Right atrium auricular region (tissue), 2 donors: ENCODE measurements at places on chromosomes 16 and 17. TPM values are rescaled to one million over a fixed set of nuclear protein-coding genes. Genes with fewer than 3 reads are reported as not detected.

Gene B4GALNT2
- not detected for total RNA-seq

Gene KRTAP4-1
- total RNA-seq: not detected

Gene PDPR
- 26.4 TPM for total RNA-seq

DNA sequence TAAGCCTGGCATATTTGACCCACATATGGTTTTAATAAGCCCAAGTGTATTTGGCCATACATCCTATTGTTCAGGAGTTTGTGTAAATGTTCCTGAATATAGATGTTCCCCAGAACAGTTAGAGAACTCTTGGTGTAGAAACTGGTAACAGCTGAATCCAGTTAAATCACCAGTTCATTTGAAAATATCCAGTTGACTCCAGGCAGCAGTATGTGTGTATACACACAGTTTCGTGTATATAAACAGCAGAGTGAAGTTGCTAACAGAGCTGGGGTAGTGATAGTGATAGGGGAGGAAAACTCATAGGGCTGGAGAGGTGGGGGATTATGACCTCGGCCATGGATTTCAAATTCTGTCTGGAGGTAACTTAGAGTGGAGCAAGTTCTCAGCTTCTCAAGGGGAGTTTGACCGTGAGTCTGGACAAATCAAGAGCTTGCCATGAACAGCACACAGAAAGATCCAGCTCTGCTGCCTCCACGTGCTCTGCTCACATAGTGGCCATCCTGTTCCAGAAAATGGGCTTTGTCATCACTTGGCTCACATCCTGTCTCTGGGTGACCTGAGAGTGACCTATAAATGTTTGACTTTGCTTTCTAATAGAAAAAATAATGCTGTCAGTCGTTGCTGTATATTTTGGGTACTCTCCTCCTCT, 30.6 kb upstream of the MMD start:
- no peak overlapping the region for H3K4me3 ChIP-seq
- no peak for DNase-seq
- H3K4me1 ChIP-seq: no peaks in the 10 kb centered on the region

- no peaks in the 10 kb centered on the region for H3K27me3 ChIP-seq
- no peak for DNase-seq
- no peak overlapping the region for H3K4me3 ChIP-seq
- H3K27ac ChIP-seq: no peak overlapping the region
- no peaks in the 10 kb centered on the region for H3K4me1 ChIP-seq
These were observed 96.8 kb upstream of the CLEC3A start for GRCh38 chr16:77925531-77925930.

DNA sequence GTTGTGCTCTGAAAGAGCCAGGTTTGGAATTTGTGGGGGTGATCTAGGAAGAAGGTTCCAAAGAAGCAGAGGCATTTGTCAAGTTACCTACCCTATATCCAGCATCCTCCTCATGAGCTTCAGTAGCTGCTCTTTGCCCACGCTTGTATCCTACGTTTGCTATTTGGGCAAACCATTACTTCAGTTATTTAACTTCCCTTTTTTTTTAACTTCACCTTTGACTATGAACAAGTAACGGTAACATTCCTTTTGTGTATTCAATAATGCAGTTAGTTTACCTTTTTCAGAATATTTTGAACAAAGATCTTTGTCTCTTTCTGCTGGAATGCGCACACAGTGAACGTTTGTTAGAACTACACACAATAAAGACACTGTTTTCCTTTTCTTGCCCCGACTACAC, 41.5 kb downstream of the CYB5B start:
- no peaks in the 10 kb centered on the region for H3K27me3 ChIP-seq
- H3K27ac ChIP-seq: no peak overlapping the region
- no peak for DNase-seq

Gene CPHXL2
- total RNA-seq: not detected
